Aorta (tissue), 5 donors: ENCODE measurements at places on chromosomes 3 and 15. TPM values are rescaled to one million over a fixed set of nuclear protein-coding genes. Genes with fewer than 3 reads are reported as not detected.

Gene SLC28A2
- 2.0 TPM for polyA plus RNA-seq

Gene NBEAL2
- polyA plus RNA-seq: 6.3 TPM

Gene AGBL1
- polyA plus RNA-seq: not detected

DNA sequence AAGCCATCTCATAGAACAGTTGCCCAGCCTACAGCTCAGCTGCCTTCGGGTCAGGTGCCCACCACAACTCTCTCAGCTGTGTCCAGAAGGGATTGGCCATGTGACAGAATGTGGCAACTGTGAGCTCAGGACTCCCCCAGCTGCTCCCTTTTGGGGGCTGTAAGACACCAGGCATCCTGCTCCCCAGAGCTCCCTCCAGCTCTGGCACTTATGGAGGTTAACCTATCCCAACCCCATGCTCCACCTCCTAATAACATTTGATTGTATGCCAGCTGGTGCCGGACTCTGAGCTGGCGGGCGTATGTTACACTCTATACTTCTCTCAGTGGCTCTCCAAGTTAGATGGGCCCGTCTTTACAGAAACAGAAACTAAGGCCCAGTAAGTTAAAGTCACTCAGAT is 222.8 kb downstream of the FAM43A start:
- DNase-seq: no peak

- peak; percentile 90 for DNase-seq
These were observed 728 bp downstream of the TRANK1 start for GRCh38 chr3:36944012-36944640.

- DNase-seq: no peak
These were observed 59.4 kb downstream of the MCTP2 start for GRCh38 chr15:94290730-94291129.

- DNase-seq: no peak
These were observed 306.5 kb downstream of the PLOD2 start for GRCh38 chr3:145854499-145854898.

GRCh38 chr3:8385848-8386620 is 115.6 kb upstream of the LMCD1 start:
- no peak for DNase-seq

GRCh38 chr15:26660241-26660640 is 112.6 kb downstream of the GABRB3 start:
- DNase-seq: no peak

- no peak for DNase-seq
These were observed 8.5 kb upstream of the ZBED2 start for GRCh38 chr3:111603679-111604078.

DNA sequence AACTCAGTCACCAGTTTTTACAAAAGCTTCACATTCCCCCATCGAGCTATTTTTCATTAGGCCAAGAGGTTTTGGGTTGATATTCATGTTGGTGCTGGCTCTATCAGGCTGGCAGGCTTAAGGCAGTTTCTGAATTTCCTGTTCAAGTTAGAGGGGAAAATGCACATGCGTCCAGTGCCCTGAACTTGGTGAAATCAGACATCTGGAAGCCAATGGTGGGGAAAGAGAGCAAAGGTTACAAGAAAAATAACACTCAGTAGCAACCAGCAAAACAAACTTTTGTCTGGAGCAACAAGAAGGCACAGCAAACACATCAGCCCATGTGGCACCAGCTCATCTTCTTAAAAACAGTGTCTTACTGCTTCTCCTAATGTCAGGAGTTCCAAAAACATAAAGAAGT is 155.6 kb upstream of the TSC22D2 start:
- no peak for DNase-seq

DNA sequence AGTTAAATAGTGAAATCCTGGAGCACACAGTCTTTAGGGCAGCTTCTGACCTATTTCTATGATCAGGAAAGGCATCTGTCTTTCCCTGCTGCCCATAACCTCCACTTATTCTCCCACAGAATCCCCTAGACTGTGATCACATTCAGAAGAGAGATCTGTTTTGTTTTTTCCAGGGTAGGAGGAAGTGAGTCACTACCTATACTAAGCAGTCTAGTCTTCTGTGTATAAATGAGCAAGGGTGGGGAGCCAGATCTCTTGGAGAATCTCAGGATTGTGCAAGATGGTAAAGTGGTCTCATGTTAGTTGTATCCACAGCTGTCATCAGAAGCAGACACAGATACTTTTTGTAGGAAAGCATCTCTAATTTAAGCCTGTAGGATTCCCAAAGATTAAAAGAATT is 11.8 kb upstream of the FBXO22 start:
- DNase-seq: no peak

DNA sequence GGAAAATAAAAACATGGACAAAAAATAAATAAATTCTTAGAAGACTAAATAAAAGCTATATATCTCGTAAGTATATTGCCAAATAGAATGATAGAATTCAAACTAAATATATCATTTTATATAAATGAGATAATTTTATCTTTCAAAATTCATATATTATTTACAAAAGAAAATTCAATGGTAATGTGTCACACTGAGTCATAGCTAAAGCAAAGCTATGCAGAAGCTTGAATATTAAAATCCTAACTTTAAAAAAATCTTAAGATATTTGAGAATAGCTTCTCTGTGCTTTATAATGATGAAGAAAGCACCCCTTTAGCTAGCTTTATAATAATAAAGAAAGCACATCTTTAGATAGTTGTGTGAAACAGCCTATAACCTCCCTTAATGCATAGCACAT is 1010.8 kb downstream of the OTOL1 start:
- DNase-seq: no peak

DNA sequence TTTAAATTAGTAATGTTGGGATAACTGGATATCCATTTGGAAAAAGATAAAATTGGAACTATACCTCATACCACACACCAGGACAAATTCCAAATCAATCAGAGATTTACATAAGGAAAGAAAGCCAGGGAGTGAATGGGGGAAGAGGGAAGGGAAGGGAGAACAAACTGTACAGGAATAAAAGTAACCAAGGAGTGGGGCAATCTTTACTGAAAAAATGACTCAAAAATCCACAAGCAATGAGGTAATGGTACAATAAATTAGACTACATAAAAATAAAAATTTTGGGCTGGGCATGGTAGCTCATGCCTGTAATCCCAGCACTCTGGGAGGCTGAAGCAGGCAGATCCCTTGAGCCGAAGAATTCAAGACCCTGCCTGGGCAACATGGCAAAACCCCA is 82.6 kb downstream of the MLH1 start:
- DNase-seq: no peak
